ENCODE measurements at places on chromosomes 5 and 9.
A peak's percentile ranks its signal among the peaks of the same experiment; 100 is the strongest.

GRCh38 chr5:156402387-156402921 lies 75.5 kb downstream of the SGCD start:
- DNase-seq, result no peak

DNA sequence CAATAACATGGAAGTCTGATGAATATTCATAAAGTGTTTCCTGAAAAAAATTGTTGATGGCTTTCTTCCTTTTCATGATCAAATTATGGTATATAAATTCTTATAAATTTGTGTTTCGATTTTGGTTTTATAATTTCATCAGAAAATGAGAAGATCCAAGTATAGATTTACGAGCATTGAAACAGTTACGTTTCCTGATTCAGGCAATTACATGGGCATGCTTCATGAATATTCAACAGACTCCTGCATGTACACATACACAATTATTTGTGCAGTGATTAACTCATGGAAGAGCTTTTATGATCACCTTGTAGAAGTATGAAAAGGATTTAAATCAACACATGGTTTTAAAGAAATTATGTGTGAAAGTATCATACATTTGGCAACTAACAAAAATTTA lies 136.7 kb downstream of the MPDZ start:
- no peak for DNase-seq

GRCh38 chr5:155954701-155955445 lies 372.1 kb upstream of the SGCD start:
- no peak for DNase-seq

- DNase-seq, result no peak
Measured at GRCh38 chr9:109549386-109549785, 51.3 kb upstream of the PTPN3 start.

GRCh38 chr9:121483049-121483448 lies 16.6 kb downstream of the GGTA1 start:
- DNase-seq, result no peak

- no peak for DNase-seq
Measured at GRCh38 chr9:85248514-85249312, 493.0 kb downstream of the AGTPBP1 start.

- DNase-seq, result no peak
Measured at GRCh38 chr9:135941288-135941995, 19.7 kb downstream of the UBAC1 start.

GRCh38 chr5:77774981-77775789 lies 954 bp downstream of the TBCA start:
- DNase-seq, result no peak

GRCh38 chr9:113941056-113941455 lies 64.9 kb downstream of the ZNF618 start:
- no peak for DNase-seq

DNA sequence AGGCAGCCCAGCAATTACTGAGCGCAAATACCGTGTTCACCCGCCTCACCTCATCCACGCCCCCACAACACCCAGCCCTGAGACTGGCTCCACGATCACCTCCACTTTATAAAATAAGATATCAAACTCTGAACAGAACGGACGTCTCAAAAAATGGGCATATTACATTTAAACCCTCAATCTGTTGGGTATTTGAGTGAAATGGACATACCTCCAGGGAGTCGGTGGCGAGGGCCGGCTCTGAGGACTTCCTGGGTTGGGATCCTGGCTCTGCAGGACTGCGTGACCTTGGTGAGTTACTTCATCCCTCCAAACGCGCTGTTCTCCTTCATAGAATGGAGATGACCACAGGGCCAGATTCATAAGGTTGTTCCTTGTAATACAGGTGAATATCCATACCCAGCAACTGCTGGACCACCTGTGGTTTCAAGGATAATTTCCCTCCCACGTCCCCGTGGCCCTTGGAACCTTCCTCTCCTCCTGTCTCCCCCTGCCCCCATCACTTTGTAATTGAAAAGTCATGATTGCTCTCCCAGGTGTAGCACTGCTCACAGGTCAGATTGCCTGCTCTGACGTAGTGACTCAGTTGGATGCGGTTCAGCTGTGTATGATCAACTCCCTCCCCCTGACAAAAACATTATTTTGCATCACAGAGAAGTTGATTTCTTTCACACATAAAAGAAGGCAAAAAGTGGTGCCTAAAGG lies 135.6 kb downstream of the KCNIP1 start:
- DNase-seq, result no peak

- DNase-seq, result no peak
Measured at GRCh38 chr5:145775411-145775810, 59.7 kb downstream of the PRELID2 start.

- DNase-seq, result no peak
Measured at GRCh38 chr5:30832519-30832918, 361.0 kb upstream of the CDH6 start.

- no peak for DNase-seq
Measured at GRCh38 chr9:93950619-93951601, 4.2 kb downstream of the BARX1 start.

DNA sequence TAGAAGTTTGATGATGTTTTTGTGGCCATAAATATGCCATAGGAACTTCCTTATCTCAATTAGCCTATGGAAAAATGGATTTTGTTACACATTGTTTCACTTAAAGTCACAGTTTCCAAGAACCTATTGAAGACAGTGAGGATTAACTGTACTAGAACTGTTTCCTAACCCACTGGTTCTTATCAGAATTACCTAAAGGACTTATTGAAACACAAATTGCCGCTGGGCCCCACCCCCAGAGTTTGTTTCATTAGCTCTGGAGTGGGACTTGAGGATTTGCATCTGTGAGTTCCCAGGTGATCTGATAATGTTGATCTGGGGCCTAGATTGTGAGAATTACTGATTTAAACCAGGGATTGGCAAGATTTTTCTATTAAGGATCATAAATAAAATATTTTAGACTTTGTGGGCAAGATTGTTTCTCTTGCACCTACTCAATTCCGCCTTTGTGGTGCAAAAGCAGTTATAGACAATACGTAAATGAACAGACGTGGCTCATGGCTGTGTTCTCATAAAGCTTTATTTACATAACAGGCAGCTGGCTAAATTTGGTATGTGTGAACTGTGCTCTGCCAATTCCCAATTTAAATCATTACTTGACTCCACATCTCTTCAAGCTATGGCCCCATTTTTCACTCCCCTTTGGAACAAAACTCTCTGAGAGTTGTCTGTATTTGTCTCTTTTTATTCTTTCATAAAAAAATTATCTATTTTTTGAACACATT lies 9.3 kb downstream of the JAK2 start:
- no peak for DNase-seq

DNA sequence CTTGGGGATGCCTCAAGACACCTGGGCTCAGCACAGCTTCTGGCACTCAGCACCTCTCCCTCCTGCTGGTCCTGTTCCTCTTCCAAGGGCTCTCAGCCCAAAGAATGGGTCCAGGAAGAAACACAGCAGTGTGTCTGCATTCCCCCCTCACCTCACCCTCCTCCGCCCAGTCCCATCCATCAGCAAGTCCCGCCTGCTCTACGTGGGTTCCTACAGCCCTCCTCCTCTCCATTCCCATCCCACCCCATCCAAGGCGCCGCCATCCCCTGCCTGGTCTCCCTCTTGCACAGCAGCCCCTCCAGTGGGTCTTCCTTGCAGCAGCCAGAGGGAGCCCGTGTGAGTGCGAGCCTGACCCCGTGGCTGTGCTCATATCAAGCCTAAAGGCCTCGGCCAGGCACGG lies 52.3 kb upstream of the RPL26L1 start:
- no peak for DNase-seq

GRCh38 chr9:127524373-127524772 lies 73.1 kb downstream of the LRSAM1 start:
- DNase-seq, result no peak

DNA sequence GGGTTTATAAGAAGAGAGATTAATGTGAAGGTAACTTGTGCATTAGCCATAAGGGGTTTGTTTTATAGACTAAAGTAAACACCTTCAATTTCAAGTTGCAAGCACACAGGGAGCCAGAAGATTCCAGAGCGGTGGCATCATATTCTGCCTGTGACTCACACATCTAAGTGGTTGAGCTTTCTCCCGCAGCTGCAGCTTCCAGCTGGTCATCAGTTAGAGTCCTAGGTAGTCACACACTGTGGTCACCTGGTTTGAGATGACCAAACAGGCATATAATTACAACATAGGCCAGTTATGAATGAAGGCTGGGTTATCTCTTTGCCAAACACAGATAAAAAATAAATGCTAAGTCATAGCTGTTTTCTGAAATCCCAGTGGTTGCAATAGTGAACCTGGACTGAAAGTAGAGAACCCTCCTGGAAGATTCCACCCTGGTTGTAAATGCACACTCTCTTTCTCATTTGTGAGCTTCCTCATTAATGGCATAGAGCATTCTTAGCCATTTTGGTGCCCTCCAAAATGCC lies 171.3 kb downstream of the GDNF start:
- DNase-seq, result no peak

- no peak for DNase-seq
Measured at GRCh38 chr9:36963346-36963745, 70.7 kb downstream of the PAX5 start.

DNA sequence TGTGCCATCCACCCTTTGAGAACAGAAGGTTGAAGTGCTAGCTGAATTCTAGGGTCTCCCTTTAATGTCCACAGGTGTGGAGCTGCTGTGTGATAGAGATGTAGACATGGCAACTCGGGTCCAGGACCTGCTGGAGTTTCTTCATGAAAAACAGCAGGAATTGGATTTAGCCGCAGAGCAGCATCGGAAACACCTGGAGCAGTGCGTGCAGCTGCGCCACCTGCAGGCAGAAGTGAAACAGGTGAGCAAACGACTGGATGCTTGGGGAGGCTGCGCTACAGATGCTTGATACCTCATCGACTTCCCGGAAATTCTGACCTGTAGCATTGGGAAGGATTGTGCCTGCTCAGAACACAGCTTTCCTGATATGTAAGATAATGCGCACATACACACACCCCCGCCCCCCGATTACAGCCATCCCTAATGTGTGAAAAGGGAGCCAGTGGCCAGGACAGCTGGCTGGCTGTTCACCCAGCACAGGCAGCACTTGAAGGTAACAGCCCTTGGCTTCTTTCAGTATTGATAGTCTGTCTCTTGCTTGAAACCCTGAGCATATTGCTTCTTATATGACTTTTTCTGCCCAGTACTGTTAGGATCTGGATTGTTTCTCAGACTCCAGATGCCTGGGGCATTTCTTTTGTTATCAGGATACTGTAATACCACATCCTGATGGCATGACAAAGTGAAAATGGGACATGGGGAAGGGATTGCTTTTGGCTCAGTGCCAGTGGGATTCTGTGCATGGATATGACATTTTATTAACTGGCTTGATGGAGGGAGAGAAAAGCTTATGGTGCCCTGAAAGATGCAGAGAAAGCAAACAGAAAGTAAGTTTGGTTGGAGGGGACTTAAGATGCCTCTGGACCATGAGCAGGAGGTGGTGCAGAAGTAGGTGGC lies 216.8 kb upstream of the OTULINL start:
- DNase-seq, result no peak

DNA sequence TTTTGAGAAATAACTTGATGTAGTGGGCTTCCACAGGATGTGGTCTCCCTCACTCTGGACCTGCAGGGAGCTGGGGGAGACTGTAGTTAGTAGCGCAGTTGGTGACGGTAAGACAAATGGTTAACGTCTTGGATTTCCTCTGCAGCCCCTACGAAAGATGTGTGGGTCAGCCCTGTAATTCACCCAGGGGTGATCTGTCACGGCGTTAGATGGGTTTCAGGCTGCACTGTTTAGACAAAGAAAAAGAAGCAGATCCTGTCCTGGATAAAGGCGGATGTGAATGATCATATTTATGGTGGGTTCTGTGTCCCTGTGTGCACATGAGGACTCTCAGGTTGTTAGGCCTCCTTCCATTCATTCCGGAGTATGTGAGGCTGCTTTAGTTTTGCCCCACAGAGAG lies 142.0 kb upstream of the SLC28A3 start:
- no peak for DNase-seq

GRCh38 chr5:147044572-147045273 lies 166.2 kb upstream of the PPP2R2B start:
- no peak for DNase-seq

DNA sequence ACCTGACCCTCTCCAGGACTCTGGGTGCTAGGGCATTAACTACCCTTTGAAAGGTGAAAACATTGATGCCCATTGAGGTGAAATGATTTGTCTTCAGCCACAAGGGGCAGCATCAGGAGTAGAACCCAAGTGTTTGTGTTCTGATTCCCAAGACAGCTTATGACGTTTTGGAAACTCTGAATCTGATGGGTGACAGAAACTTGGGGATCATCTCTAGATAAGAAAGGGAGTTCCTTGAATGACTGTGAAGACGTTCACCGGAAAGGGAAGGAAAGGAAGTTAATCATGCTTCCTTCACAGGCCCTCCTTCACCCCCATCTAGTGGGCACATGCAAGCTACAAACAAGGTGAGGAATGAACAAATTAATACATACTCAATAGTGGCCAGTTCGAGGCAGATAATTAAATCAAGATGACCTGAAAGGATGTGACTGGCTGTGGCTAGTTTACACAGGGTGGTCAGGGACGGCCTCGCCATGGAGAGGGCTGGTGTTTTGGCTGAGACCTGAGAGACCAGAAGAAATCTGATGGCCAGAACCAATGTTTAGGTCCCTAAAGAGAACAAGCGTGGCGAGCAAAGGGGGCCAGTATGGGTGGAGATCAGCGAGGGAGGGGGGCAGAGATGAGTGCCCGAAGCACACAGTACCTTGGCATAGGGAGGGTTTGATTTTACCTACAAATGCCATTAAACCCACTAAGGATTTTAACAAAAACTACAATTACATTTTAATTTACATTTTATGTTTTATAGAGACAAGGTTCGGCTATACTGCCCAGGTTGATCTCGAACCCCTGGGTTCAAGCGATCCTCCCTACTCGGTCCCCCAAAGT lies 937 bp upstream of the SLC26A2 start:
- DNase-seq, result peak; percentile 42

- DNase-seq, result no peak
Measured at GRCh38 chr9:90927496-90927895, 125.9 kb downstream of the SYK start.

- no peak for DNase-seq
Measured at GRCh38 chr5:163888366-163888765, 382.9 kb downstream of the MAT2B start.

DNA sequence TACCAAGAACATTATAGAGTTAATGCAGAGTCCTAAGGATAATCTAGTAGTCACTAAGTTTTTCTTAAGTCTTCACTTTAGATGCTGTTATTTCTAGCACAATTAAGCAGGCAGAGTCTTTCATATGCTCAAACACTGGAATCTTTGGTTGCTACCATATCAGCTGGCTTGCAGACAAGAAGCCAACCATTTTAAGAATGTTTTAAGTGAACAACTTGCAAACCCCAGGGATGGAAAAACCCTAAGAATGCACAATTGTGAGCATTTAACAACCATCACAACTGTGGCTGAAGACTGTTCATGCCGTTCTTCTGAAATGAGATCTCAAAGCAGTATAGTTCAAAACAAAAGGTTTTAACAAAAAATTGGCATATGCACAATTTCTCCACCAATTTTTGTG lies 55.1 kb downstream of the CSNK1A1 start:
- no peak for DNase-seq

All from stimulated activated CD8-positive, alpha-beta memory T cell treated with anti-CD3 and anti-CD28 coated beads, Interleukin-7, amount 100 ng/mL, for 4 hours (primary cell).